ENCODE measurements at places on chromosomes 6 and 20. TPM values are rescaled to one million over a fixed set of nuclear protein-coding genes. Genes with fewer than 3 reads are reported as not detected.

- DNase-seq = no peak
Observed at GRCh38 chr6:77512554-77512953, 49.3 kb upstream of the HTR1B start.

DNA sequence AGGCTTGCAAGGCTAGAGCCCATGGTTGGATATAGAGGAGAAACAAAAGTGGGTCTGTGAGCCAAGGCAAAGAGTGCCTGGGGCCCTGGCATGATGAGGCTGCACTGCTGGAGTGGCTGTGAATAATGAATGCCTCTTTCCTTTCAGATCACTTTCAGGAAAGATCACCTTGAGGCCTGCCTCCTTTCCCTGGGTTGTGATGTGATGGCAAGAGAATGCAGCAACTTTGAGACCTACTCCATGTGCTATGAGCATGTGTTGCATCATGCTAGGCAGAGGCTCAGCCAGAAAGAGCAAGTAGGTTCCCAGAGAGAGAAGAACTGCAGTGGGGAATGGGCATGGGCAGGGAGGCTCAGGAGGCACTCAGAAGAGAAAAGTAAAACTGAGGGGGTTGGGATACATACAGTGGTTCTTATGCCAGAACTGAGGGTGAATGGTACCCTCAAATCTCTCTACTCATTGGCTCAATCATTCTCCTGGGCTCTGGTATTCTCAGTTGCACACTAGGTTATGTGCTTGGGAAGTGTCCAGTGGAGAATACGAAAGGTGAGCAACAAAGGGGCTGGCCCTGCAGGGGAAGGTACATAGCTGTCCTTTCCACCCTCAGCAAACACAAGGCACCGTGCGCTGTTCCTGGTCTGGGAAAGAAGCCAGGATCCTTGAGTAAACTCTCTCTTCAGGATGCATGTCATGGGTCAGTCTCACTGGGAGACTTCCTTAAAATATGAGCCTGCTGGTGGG is 45.9 kb downstream of the CD164 start:
- DNase-seq = peak; percentile 27

- no peak for DNase-seq
Observed at GRCh38 chr6:135114355-135115145, 59.9 kb upstream of the HBS1L start.

- DNase-seq = no peak
Observed at GRCh38 chr20:19943061-19943521, 74.1 kb upstream of the NAA20 start.

GRCh38 chr6:162922563-162923166 is 194.9 kb downstream of the PACRG start:
- DNase-seq = no peak

GRCh38 chr6:149331871-149332270 is 14.4 kb downstream of the TAB2 start:
- no peak for DNase-seq

Gene LHFPL5
- total RNA-seq = not detected

Gene BPIFB4
- not detected for total RNA-seq

DNA sequence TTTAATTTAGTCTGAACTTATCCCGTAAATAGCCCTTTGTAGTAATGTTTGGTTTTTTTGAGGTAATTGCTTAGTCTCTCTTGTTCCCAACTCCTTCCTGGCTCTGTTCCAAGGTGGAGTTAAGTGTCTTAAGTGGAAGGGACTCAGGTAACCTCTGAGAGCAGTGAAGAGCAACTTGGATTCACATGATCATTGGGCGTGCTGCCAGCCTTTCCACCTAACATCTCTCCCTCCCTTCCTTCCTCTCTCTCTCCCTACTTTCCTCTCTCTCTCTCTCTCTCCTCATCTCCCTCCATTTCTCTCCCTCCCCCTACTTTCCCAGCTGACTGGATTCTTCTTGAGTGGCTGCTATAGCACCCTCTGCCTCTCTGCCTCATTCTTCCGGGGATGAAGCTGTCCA is 232.9 kb upstream of the SASH1 start:
- no peak for DNase-seq

- peak; percentile 94 for DNase-seq
Observed at GRCh38 chr6:73521351-73521985, 636 bp upstream of the EEF1A1 start.

Gene PRPH2
- total RNA-seq = 2.6 TPM

All from fibroblast of villous mesenchyme (primary cell).